Activated CD4-positive, alpha-beta T cell treated with anti-CD3 and anti-CD28 coated beads for 1 hour (primary cell): ENCODE measurements at places on chromosomes 1 and 21.
A peak's percentile ranks its signal among the peaks of the same experiment; 100 is the strongest.

- DNase-seq = no peak
Observed at GRCh38 chr1:34763142-34763781, 3.7 kb downstream of the GJB4 start.

DNA sequence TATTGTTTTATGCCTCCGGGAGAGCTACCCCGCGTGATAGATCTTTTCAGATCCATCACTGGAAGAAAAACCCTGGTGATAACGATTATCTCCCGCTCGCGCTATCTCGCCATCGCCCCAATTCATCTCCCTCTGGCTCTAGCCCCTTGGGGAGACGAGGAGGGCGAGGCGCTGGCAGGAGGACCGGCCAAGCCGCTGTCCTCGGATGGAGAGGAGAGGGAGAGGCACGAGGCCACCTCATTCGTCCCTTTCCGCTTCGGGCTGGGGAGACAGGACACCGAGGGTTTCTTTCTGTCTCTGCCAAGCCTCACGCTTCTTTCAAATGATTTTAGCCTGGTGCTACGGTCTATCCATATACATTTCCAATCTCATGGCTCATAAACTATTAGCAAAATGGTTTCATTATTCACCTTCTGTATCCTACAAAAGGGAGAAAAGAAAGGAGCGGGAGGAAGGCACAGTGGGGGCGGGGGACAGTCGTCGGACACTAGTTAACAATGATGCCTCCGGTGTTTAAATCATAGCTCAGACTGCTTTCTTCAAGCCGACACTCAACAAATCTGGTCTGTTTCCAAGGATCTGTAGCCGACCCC is 415.0 kb upstream of the ESRRG start:
- no peak for DNase-seq

DNA sequence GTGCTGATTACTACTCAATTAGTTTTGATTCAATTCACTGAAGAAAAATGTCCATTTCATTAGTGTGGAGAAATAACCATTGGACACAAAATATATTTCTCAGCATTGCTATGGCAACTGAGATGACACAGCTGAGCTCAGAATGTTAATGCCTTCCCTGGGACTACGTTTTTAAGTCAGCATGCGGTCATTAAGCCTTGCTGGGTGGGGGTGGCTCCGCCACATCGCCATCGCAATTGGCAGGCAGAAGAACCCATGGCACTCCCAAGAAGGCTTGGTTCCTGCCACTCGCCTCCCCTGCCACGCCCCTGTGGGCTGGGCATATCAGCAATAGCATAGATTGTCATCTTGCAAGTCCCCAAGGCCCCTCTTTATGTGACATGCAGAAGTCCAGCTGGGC is 256.7 kb upstream of the CAMK1G start:
- no peak for DNase-seq

GRCh38 chr1:244214009-244214967 is 163.2 kb downstream of the ZBTB18 start:
- DNase-seq = no peak

GRCh38 chr1:178919581-178919980 is 48.7 kb upstream of the ANGPTL1 start:
- no peak for DNase-seq

GRCh38 chr1:60923389-60924087 is 158.8 kb upstream of the NFIA start:
- DNase-seq = no peak

DNA sequence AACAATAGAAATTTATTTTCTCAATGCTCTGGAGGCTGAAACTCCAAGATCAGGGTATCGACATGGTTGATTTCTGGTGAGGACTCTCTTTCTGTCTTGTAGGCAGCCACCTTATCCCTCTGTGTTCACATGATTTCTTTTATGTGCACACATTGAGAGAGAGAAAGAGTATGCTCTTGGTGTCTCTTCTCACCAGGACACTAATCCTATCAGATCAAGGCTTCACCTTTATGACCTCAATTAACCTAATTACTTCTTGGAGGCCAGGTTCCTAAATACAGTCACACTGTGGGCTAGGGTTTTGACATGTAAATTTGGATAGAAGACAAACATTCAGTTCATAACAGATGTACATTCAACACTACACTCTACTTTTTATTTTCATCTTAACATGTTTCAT is 1094.2 kb upstream of the ADGRL2 start:
- DNase-seq = no peak

- DNase-seq = no peak
Observed at GRCh38 chr1:71427066-71427465, 346.2 kb upstream of the ZRANB2 start.

DNA sequence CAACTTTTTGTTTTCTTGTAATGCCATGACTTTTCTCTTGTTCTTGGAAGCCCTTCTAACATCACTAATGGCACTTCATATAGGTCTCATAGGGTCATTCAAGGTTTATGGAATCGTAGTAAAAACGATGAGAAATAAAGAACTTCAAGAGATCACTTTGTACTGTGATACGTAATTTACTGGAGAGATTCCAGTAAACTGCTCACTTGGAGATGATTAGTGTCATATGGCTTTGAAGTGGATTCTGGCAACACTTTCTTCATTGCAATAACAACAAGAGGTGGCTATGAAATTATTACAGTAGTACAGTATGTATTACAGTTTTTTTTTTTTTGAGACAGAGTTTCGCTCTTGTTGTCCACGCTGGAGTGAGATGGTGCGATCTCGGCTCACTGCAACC is 103.4 kb downstream of the RUSC1 start:
- DNase-seq = no peak

DNA sequence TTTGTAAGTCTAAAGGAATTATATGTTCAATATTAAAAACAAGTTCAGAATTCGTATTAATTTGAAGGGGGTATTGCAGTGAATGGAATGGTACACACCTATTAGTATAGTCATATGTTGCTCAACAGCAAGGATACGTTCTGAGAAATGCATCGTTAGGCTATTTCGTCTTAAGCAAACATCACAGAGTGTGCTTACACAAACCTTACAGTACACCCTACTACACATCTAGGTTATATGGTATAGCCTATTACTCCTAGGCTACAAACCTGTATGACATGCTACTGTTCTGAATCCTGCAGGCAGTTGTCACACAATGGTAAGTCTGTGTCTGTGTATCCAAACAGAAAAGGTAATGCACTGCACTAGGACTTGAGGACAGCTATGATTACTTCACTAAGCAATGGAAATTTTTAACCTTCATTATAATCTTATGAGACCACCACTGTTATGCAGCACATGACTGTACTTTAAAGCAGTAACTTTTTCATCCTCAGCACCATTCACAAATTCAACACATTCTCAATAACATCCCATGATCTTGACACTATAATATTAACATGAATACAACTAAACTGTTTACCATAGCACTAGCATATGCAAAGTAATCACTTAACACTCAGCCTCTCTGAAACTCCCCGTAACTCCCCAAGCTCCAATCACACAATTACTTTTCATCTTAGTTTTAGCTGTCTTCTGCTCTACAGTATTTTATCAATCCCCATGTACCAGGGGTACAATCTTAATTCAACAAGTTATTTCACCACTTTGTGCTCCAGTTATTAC is 14.4 kb upstream of the PSMG1 start:
- DNase-seq = no peak

- DNase-seq = no peak
Observed at GRCh38 chr21:17089091-17089491, 423.8 kb upstream of the CXADR start.

DNA sequence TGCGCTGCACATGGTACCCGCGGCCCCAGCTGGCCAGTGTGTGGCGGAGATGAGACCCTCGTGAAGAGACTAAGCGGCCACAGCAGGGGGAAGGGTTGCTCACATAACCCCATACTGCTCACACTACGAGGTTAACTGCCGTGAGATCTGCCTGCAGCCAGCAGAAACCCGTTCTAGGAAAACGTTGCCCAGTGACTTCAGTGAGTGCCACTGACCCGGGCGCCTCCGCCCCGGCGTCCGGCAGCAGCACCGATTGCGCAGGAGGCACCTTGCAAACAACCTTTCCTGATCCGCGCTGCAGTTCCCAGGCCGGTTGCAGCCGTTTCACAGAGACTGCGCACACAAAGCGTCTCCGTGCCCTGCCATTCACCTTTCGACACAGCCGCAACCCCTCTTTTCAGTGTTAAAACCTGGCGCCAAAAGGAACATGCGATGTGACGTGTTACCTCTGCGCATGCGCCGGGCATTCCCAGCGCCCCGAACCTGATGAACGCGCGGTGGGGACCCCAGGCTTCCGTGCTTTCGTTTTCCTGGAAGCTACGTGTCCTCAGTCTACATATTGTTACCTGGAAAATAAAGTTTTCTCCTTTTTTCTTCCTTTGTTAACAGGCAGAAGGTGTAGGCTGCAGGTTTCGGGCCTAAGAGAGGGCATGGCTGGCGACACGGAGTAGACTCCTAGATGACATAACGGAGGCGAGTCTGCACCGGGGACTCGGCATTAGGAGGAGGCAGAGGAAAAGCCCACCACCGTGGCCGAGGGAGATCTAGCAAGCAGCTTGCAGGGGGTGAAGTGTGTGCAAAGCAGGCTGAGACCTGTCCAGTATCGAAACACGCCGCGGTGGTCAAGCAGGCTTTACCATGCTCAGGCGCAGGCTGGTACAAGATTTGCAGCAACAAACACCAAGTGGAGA is 8.9 kb downstream of the VPS26C start:
- peak; percentile 57 for DNase-seq

DNA sequence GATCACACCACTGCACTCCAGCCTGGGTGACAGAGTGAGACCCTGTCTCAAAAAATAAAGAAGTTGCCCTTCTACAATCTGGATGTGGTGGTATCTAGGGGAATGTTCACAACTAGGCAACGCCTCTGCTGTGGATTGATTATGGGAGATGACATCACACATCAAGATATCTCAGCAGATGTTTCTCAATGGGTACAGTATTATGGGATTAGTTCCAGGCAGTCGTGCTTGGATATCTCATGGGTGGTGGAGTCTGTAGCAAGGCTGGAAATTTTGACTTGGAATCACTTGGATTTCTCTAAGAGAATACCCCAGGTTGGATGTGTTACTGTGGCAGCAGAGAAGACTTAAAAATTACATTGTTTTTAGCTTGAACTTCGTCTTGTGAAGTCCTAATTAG is 7.7 kb downstream of the IFNAR2 start:
- DNase-seq = no peak

GRCh38 chr1:161864577-161864976 is 98.5 kb downstream of the ATF6 start:
- DNase-seq = no peak

DNA sequence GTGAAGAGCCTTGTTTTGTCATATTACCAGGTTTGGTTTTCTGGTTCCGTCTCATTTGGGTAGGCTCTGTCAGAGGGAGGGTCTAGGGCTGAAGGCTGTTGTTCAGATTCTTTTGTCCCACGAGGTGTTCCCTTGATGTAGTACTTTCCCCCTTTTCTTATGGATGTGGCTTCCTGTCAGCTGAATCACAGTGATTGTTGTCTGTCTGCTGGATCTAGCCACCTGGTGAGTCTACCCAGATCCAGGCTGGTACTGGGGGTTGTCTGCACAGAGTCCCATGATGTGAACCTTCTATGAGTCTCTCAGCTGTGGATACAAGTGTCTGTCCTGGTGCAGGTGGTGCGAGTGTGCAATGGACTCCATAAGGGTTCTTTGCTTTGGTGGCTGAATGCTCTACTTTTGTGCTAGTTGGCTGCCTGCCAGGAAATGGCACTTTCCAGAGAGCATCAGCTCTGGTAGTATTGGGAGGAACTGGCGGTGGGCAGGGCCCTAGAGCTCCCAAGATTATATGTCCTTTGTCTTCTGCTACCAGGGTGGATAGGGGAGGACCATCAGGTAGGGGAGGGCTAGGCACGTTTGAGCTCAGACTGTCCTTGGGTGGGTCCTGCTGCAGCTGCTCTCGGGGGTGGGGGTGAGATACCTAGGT is 246.0 kb downstream of the RYR2 start:
- DNase-seq = no peak

GRCh38 chr1:51488372-51489050 is 30.6 kb downstream of the EPS15 start:
- DNase-seq = no peak

DNA sequence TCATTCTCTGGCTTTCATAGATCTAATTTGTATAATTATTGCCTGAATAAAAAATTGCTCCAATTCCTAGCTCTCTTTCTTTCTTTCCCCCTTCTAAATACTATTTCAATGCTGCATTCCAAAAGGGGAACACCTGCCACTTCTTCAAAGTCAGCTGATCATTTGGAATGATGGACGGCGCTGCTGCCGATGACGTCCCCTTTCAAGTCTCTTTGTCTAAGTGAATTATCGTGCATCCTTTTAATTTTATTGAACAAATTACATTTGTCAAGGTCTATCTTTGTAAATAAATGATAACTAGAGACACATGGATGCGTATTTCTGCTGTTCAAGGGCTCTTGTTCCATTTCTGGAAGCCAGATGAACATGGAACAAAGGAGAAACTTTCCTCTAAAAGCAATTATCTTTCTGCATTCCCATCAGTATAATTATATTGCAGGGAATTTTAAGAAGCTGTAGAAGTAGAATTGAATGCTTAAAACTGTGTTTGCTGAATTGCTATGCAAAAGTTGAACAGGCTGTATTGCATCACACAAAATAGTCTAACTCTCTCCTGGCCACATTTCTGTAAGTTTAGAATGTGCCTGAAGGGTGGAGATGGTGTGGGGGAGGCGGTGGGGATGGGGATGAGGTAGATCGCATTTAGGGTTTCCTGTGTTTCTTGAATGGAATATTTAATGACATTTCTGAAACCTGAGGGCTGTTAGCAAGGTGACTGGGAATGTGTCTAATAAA is 191.9 kb upstream of the LMO4 start:
- no peak for DNase-seq

DNA sequence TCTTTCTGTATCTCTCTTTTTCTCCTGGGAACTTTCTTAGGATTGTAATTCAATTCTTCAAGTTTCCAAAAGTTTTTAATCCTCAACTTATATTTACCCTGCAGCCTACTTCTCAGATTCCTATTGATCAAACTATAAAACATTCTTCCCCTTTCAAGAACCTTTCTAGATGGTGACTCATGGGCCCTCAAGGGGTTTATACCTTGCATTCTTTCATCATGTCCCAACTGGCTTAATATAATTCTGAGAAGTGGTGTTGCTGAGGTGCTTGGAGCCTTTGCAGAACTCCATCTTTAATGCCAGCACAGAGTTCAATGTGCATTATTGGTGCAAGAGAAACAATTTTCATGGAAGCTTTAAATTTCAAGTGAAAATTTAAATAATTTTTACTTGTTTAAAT is 273.4 kb downstream of the VAV3 start:
- no peak for DNase-seq

DNA sequence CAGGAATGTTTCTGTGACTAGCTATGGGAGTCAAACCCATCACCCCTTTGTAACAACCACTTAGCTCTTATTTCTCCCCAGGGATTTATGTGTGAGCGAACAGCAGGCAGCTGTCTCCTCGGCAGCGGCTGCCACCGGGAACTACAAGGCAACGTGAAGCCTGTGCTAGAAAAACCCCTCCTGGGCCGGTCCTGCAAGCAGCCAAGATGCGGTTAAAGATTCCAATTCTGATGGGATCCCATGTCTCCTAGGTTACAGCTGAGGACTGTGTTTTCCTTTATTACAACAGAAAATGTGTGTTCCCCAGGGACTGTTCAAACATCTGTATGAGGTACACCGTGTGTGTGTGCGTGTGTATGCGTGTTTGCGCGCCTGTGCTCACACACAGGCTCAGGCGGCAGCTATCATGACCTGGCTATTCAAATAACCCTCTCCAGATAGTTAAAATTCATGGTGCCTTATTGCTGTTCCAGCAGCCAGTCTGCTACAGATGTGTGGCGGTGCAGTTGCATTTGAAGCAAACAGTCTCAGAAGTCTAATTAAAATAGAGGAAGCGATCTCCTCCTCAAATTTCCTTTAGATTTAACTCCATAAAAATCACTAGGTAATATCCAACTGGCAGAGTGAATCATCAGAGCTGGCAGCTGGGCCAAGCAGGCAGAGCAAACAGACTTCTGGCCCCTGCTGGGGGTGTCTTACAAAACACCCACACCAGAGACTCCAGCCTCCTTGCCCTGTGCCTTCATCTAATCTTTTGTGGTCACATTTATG is 68.0 kb downstream of the LMX1A start:
- no peak for DNase-seq
